ENCODE measurements at places on chromosomes 3 and 15. TPM values are rescaled to one million over a fixed set of nuclear protein-coding genes. Genes with fewer than 3 reads are reported as not detected.

FILIP1L gene
- 88.1 TPM for total RNA-seq

DNA sequence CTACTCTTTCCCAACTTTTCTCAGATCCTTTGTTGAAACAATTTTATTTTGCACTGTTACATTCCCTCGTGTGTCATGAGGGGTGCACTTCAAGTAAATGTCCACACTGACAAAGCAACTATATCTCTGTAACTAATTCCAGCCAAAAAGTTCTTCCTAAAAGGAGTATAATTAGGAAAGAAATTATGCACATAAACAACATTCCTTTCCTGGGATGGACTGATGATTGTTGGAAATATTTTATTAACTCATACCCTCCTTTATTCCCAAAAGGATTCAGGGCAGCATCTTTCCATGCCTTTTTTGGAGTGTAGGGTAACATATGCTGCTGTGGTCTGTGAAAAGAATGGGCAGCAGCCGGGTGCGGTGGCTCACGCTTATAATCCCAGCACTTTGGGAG is 426.1 kb upstream of the THBS1 start:
- DNase-seq: no peak

CILP gene
- 110 TPM for total RNA-seq

DNA sequence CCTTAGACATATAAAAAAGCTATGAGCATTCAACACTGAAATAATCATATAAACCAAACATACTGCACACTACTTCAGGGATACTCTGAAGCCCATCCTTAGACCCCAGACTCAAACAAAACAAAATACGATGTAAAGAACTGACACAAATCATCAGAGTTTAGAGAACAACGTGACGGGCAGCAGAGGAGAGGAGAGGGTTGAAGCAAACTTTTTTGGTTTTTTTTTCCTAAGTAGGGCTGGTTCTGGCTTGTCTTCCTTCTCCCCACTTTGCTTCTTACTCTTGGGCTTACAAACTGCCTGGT is 34.7 kb downstream of the GAP43 start:
- no peak for DNase-seq

TRNT1 gene
- 14.9 TPM for total RNA-seq

DNA sequence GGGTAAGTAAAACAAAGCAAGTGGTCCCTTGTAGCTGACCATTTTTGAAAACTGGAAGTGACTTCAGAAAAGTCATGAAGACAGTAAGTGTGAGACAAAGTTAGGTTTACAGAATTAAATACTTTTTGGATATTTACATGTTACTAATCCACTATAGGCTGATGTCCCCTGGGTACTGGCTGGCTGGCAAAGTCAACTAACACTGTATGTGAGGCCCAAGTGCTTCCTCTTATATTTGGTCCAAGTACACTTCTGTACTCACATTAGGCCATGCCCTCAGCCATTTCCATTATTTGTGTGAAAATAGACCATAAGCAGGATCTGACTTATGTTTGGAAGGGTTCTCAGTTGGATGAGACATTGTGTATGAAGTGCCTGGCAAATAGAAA is 5.5 kb upstream of the LEKR1 start:
- DNase-seq: no peak

DNA sequence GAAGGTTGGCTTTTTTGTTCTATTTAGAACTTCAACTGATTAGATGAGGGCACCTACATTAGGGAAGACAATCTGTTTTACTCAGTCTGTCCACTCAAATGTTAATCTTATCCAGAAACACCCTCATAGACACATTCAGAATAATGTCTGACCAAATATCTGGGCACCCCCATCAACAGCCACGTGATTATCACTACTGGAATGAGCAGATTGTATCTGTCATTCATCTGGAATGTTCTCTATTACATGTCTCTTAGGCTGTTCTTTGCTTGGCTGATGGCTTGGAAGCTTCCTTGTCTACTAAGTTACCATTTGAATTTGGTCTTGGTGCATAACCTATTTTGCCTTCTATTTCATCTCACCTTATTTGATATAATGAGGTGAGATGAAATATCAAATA is 15.7 kb upstream of the LRRC58 start:
- DNase-seq: no peak

KBTBD13 gene
- total RNA-seq: not detected

All from sigmoid colon (tissue), 7 donors.